Fibroblast of lung (primary cell): ENCODE measurements at places on chromosomes 2 and 18. TPM values are rescaled to one million over a fixed set of nuclear protein-coding genes. Genes with fewer than 3 reads are reported as not detected.

Gene PSME4
- 18.7 and 26.8 TPM in 2 replicates for total RNA-seq

Gene FAM117B
- total RNA-seq: 1.8 and 2.8 TPM in 2 replicates

Gene ODC1
- total RNA-seq: 53.9 and 86.4 TPM in 2 replicates

Gene LRATD1
- 0.51 and 0.99 TPM in 2 replicates for total RNA-seq

Gene VWC2L
- not detected in 2 replicates for total RNA-seq

Gene B3GNT7
- under 0.01 and 0.17 TPM in 2 replicates for total RNA-seq

- DNase-seq: no peak
These were observed 40.7 kb downstream of the KCNIP3 start for GRCh38 chr2:95337829-95338228.

- DNase-seq: no peak
These were observed 124.9 kb downstream of the GLI2 start for GRCh38 chr2:120860579-120860922.

DNA sequence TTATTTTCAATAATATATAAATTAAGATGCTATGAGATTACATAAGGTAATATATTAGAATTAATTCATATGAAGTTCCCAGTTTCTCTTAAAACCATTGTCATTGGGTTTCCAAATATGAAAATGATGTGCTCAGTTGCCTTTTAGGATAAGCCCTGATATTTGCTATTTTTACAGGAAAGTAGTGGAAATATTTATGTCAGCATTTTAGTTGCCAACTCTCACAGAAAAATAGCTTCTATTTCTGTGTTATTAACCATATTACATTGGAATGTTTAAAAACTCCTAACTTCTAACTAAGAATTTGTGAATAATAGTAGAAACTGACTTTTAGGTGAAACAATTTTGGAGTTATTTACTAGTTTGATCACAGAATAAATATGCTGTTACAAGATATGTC is 74.0 kb downstream of the TMX3 start:
- DNase-seq: no peak

DNA sequence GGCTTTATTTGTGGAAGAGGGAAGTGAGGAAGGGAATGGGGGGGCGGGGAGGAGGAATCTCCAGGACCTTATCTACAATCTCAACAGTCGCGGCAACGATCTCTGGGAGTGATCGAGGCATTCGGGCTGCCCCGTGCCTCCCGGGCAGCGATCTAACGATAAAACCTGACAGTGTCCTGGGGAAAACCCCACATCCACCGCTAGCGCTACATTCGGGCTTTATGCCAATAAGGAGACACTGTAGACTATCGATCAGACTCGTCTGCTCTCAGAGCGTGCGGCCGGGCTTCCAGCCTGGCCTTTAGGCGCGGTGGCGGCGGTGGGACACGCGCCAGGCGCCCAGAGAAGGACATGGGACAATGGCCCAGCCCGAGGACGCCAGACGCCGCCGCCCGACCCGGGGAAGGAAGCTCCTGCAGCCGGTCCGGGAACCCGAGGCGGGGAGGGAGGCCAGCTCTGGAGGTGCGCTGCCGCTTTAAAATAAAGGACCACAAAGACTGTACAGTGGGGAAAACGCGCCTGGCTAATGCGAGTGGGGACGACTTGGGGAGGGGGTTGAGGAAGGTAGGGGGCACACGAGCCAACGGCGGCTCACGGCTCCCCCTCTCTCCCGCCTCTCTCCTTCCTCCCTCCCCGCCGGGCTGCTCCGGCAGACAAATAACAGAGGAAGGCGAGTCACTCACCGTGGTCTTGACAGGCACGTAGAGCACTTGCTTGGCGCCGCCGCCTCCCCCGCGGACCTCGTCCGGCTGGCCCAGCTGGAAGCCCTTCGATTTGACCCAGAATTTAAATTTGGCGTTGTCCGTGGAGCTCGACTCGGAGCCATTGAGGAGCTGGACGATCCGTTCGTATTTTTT is 2.2 kb downstream of the NOL4 start:
- peak; percentile 25 for DNase-seq

DNA sequence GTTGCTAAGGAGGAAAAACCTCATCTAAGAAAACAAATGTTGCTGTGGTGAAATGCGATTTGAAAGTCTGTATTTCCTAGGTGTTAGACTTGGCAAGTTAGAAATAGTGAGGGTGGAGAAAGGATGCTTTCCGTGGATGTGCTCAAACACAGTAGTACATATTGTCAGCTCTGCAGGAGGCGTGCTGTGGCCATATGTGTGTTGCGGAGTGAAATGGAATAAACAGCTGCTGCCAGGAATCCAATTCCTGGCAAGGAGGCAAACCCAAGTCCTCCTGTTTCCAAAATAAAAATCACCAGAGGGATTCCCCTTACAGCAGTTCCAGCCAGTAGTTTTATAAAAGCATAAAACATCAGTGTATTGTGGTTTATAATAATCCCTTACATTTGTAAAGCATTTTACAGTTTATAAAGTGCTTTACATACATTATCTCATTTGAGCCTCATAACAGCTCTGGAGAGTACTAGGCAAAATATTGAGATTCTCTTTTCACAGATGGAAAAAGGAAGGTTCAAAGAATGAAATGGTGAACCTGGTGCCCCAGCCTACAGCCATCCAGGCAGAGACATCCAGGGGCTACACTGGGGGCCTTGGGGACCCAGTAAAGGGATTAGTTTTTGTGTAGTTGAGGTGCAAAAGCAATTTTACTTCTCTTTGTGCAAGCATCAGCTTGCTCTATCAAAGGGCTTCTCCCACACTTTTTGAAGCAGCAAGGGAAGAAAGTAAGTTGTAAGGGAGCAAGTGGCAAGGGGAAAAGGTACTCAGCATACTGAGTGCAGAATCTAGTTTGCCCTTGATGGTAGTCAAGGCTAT is 206.0 kb downstream of the AGPS start:
- DNase-seq: peak; percentile 45

DNA sequence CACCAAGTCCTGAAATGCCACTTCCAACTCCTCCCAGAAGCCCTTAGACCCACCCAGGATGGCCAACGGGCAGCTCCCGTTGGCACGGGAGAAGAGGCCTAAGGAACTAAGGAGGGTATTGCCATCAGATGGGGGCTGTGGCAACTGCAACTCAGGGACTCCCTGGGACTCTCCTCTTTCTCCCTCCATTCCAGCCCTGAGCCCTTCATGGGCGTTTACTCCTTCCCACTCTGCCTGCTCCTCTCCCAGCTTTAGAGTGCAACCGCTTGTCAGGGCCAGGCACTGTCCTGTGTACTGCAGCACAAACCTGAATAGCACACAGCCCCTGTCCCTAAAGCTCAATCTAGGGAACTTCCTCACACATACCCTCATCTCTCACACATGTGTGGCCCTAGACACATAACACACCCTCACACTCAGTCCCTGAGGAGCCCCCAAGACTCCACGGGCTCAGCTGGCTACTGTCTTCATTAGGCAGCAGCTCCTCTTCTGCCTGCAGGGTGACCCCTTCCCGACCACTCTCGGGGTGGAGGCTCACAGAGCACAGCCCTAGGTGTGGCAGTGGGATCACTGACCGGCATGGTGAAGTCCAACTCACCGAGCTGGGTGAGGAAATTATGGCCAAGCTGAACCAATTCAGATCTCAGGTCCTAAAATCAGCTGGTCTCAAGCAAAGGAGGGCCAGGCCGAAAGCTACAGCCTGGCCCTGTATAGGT is 316.3 kb downstream of the CELF4 start:
- no peak for DNase-seq

DNA sequence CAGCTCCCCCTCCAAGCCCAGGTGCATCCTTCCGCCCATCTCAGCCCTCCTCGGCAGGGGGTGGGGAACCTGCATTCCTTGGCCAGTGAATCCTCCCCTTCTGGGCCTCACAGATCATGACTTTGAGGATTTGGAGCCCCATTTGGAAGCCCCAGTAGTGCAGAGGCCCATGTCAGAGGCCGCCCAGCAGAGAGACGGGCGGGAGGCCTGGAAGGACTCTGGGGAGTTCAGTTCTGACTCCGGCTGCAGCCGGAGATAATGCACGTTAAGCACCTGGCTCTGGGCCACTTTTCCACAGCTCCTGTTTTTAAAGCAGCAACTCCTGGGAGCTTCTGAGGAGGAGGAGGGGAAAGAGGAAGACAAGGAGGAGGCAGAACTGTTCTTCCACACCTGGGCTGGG is 14.9 kb downstream of the ATOH8 start:
- no peak for DNase-seq

DNA sequence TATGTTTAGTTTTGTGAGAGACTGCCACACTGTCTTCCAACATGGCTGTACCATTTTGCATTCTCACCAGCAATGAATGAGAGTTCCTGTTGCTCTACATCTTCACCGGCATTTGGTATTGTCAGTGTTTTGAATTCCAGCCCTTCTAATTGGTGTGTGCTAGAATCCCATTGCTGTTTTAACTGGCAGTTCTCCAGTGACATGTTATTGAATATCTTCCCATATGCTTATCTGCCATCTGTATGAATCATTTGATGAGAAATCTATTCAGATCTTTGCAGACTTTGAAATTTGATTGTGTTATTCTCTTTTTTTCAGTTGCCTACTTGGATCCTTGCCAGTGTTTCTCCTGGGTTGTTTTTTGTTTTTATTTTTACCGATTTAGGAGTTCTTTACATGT is 99.0 kb downstream of the SNTG2 start:
- peak; percentile 39 for DNase-seq

- no peak for DNase-seq
These were observed 224.2 kb upstream of the CTAGE1 start for GRCh38 chr18:22641958-22642357.
